ENCODE measurements at places on chromosomes 13 and 19. TPM values are rescaled to one million over a fixed set of nuclear protein-coding genes. Genes with fewer than 3 reads are reported as not detected.

DNA sequence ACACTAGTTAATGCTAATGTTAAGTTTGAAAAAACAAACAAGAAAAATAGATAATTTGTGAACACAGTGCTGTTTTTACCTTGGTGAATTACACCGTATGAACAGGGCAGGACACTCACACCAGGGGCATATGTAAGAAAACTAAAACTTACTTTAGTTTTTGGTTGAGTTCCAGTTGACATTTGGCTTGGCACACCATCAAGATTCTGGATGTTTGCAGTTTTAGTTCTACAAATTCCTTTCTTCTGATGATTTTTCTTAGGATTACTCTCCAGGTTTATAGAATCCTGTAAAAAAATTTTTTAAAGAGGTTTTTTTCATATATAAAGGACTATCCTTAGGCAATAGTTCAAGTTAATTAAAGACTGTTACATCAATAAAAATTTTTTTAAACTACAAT is 238.5 kb upstream of the STARD13 start:
- DNase-seq, result no peak

GRCh38 chr13:78658630-78659449 is at the start of gene OBI1:
TSS of gene OBI1 (minus strand) at chr13:78659155. CDS start at chr13:78659120, 35 bp downstream.
- peak; percentile 67 for DNase-seq

DNA sequence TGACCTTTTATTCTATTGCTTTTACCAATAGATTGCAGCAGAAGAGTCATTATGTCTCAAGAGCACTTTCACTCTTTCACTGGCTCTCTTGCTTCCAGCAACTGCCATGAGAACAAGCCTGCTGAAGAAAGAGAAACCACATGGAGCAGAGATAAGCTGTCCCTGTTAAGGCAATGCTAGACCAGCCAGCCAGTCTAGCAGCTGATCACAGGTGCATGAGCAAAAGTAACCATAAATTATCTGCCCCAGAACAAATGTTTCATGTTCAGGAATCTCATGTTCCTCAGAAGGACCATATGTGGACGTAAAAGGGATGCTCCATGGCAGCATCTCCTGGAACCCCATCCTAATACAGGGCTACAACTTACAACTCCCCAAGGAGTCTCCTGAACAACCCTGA is 20.4 kb upstream of the DCLK1 start:
- DNase-seq, result no peak

- DNase-seq, result no peak
Measured at GRCh38 chr19:50489461-50490011, 12.9 kb upstream of the GARIN5A start.

DNA sequence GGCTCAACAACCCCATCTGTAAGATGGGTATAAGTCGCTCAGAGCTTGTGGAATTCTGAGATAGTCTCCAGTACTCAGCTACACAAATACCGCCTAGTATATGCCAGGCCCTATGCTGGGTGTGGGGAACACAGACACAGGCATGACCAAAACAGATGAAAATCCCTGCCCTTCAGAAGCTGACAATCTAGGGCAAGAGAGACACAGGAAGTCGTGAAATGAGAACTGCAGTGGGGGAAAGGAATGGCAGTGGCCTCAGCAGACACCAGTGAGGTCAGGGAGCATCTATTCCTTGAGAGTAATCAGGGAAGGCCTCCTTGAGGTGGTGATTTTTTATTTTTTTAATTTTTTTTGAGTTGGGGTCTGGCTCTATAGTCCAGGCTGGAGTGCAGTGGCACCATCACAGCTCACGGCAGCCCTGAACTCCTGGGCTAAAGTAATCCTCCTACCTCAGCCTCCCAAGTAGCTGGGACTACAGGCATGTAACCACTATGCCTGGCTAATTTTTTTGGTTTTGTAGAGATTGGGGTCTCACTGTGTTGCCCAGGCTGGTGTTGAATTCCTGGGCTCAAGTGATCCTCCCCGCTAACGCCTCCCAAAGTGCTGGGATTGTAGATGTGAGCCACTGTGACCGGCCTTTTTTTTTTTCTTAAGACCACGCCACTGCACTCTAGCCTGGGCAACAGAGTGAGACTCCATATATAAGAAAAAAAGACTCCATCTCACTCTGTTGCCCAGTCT is 3.2 kb downstream of the TMIGD2 start:
- no peak for DNase-seq

GRCh38 chr13:79831556-79831955 is 350.6 kb downstream of the NDFIP2 start:
- no peak for DNase-seq

GRCh38 chr13:71806886-71807285 is 60.1 kb downstream of the DACH1 start:
- DNase-seq, result no peak

- DNase-seq, result no peak
Measured at GRCh38 chr19:16714702-16715287, 4.9 kb upstream of the NWD1 start.

DNA sequence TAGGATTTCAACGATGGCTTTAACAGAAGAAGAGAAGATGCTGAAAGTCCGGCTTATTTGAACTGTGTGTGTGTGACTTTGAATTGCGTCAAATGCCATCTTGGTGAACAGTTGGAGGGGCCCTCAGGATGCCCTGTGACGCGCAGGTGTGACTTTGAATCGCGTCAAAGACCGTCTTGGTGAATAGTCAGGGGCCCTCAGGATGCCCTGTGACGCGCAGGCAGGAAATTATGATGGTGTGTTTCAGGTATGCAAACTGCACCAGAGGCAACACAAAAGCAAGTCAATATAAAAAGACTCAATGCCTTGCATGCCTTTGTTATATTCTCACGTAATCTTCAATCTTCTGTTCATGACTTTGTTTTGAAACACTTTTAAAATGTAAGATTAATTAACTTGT is 29.2 kb downstream of the ATP11A start:
- DNase-seq, result no peak

DNA sequence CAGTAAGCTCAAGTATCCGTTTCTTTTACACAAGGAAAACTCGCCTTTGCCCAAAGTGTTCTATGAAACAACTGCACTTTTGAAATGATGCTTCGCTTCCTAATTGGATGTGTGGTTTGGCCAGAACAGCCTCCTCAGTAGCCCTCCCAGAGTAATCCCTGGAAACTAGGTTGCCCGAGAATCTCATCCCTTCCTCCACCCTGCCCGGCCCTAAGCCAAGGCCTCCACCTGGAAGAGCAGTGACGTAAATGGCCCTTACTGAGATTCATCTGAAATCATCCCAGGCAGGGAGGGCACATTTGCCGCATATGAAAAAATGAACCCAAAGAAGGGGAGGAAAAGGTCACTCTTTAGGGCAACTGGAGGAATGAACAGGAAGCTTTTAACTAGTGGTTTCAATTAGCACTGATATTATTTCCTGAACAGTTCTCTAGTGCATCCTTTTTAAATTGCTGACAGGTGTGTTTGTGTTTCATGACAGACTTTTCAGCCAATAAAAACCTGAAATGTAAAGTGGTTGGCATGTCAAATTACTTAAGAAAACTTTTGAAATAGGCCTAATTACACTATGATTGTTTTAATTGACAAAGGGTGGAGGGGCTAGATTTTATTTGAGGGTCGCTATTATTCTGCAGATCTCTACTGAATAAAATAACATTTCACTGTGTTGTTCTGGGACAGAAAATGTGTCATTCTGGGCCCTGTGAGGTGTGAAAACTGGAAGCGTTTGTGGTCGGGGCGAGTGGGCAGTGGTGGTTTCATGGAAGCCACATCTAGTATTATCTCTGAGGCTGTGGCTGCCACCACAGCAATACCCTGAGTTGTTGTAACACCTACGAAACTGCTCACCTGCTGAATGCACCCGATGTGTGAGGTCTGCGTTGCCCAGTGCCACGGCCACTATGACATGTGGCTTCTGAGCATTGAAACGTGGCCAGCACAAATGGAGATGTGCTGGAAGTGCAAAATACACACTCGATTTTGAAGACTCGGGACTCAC is 112.1 kb downstream of the ZIC5 start:
- DNase-seq, result no peak

DNA sequence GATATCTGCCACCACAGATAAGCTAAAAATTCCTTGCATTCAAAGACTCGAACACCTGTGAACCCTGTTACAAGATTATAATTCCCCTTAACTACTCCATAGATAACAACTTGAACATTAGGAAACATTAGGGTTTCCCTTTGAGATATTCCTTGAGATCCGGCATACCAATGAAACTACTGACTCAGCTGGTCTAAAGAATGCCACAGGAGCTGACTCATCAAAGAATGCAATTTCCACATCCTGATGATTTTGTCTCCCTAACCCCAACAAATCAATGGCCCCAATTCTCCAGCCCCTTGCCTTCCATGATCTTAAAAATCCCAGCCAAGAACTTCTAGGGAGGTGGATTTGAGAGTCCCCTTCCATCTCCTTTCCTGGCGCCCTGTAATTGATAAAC is 35.6 kb upstream of the ZNF599 start:
- DNase-seq, result no peak

- no peak for DNase-seq
Measured at GRCh38 chr13:79932556-79932955, 408.4 kb downstream of the SPRY2 start.

DNA sequence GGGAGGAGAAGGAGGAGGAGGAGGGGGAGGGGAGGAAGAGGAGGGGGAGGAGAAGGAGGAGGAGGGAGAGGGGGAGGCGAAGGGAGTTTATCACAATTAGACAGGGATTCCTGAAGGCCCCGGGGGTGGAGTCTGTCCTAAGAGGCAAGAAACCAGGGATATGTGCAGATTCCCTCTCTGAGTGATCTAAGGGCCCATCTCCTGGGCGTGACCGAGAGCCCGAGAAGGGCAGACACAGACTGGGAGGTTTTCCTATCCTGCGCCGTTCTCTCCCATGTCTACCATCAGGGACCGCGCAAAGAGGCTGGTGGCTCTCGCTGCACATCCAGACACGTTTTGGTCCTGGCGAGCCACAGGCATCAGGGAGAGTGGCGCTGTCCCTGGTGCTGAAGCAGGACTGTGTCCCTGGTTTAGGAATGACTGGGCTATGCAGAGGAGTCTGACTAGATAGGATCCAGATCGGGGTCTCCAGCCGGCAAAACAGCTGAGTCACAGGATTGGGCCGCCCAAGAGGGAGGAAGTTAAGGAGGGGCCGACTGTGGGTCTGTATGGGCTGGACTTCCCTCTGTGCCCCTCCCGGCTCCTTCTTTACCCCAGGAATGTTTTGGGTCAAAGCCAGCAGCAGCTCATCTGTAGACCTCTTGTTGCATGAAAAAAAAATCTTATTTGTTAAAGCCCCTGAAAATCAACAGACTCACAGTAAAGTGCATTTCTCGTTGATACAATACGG is 17.9 kb upstream of the ZNF175 start:
- peak; percentile 28 for DNase-seq

GRCh38 chr19:2208975-2209374 is 27.2 kb downstream of the PLEKHJ1 start:
- DNase-seq, result no peak

DNA sequence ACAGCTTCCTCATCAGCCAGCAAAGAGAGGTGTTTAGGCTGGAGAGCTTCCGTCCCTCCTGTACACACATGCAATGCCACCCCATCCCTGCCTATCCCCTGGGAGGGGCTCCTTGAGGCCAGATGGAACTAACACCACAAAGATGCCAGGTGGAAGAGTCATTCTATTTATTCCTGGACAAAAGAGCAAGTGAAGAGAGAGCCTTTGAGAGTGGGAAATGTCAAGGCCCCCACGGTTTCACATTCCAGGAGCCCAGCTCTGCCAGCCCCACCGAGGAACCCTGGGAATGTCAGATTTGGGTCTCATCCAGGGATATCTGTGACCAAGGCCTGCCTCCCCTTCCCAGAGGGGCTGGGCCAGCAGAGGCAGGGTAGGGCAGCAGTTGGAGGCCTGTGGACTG is 30.8 kb upstream of the IGFL1 start:
- DNase-seq, result no peak

DNA sequence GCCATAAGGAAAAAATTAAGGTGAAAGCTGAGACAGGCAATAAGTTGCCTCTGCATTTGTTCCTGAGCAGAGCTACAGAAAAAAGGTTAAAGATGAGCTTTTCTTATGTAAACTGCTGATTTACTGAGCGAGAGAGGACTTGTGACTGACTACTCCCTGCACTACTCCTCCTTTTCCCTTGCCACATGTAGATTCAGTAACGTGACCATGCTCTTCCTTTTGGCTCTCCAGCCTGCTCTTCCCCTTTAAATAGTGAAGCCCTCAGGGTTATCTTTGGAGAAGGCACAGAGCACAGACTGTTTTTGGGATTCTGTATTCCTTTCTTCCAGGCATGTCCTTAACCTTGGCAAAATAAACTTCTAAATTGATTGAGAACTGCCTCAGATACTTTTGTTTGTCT is 630.2 kb downstream of the UQCRFS1 start:
- DNase-seq, result no peak

DNA sequence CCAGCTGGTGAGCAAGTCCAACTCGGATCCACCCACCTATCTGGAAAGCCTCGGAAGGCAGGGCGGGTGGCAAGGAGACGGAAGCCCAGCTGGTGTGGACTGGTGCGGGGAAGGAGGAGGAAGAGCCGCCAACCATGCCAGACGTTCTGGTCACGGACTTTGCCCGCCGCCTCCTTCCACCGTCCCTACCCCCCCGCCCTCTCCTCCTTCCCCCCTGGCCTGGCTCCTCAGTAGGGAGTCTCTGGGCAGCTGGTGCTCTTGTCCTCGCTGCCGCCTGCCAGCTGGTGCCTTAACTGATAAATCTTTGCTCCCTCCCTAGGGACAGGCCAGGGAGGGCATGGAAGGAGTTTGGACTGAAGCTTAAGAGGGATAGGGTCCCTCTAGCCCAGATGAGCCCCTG is 4.8 kb downstream of the SYNGR4 start:
- no peak for DNase-seq

DNA sequence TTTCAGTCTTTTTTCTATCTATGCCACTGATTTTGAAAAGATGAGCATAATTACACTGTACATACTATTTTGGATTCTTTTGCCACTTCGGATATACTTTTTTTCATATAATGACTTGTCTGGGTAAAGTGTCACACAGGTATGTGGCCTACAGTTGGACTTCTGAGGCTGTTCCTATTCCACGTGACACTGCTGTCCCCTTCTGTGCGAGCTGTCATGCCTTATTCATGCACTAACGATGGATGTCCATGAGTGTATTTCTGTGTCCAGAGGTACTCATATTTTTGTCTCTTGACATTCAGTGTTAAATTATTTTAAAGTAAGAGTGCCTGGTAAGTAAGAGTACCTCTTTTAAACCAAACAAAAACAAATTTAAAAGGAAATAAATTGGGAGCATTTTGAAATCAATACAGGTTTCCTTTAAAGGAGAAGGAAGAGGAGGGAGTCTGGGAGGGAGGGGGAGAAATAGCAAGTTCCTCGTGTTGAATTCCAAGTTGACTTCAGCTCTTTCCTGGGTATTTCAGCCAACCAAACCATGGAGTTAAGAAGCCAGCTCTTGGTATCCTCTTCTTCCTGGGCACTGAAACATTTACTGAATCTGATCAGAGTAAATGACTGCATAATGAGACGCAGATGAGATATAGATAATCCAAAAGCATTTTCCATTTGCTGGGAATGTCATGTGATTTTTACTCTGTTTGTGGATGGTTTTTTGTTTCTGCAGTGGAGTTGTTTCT is 61.3 kb downstream of the TNFRSF19 start:
- DNase-seq, result no peak

GSX1 gene
- not detected for total RNA-seq

SIGLEC9 gene
- total RNA-seq, result 1.4 TPM

FREM2 gene
- total RNA-seq, result 21.5 TPM

AP1M2 gene
- 9.4 TPM for total RNA-seq

ARGLU1 gene
- total RNA-seq, result 177 TPM

VSTM2B gene
- not detected for total RNA-seq

ZNF562 gene
- total RNA-seq, result 58.8 TPM

KMT5C gene
- 9.3 TPM for total RNA-seq

CD79A gene
- 0.37 TPM for total RNA-seq
